HL-60 (cell line): ENCODE measurements at places on chromosomes 1 and 21.
A peak's percentile ranks its signal among the peaks of the same experiment; 100 is the strongest.

DNA sequence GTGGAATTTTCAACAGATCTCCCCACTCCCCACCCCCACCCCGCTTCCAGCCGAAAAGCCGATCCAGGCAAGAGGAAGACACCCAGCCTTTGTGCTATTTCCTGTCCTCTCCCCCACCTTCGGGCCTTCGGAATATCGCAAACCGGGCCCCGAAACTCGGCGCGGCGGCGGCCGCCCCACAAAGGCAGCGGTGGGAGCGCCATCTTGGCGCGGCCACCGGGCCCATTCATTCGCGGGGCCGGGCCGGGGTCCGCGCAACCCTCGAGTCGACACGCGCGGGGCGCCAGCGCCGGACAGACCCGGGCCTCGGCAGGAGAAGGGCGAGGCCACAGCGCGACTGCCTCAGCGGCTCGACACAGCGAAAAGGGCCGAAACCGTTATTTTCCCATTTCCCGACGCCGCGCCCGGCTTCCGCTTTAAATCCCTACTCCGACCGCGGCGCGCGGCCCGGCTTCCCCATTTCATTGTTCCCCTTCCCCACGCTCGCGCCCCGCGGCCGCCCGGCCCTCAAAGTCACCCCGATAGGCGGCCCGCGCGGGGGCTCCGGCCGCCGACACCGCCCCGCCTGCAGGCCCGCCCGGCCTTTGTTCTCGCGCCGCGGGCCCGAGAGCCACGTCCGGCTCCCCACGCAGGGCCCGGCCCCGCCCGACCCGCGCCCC lies 911 bp downstream of the GNB1 start:
- peak; percentile 85 for DNase-seq

DNA sequence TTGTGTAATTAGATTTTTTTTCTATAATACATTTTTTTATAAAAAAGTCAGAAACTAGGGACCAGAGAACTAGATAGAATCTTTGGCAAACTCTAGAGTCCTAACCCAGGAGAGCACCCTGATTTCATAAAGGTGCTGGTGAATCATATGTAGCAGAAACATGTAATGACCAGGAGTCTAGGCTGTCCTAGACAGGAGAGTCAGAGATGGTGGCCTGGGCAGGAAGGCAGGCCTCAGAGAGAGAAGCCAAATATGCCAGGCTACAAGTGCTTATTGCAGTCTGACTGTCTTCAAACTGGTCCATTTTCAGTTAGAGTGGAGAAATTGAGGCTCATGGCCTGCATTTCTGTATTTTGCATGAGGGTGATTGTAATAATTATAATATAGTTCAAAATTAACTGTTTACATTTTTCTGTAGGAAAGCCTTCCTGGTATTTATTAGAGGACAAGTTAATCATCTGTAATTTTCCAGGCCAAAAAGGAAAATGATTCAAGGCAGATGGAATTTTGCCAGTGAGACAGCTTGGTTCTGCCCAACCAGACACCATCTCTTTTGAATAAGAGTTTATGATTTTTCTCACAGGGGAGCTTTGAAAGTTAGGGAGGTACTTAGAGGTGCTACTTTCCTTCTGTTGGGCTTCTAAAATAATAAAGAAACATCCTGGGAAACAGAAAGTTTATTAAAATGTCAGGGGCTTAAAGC lies 129.8 kb downstream of the S1PR1 start:
- no peak for DNase-seq

DNA sequence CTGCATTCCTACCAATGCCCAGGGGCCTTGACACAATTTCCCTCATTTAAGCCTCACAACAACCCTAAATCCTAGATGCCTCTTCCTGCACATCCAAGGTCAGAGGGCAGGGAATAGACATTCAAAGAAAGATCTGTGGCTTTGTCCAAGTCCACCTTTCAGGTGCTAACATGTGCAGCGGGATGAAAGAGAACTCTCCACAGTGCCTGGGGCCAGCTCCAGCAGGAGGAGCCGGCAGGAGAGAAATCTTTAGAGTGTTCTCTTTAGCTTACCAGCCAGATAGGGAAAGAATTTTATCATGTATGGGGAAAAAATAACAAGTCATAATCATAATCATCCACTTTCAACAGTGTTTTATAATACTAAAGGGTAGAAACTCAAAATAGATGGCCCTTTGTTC lies 319.7 kb downstream of the MATN1 start:
- no peak for DNase-seq

GRCh38 chr1:99352821-99353220 lies 88.5 kb downstream of the PLPPR4 start:
- DNase-seq: no peak

GRCh38 chr1:243508303-243508713 lies 252.5 kb downstream of the SDCCAG8 start:
- no peak for DNase-seq

- no peak for DNase-seq
Observed at GRCh38 chr1:231699784-231700183, 73.2 kb downstream of the DISC1 start.

DNA sequence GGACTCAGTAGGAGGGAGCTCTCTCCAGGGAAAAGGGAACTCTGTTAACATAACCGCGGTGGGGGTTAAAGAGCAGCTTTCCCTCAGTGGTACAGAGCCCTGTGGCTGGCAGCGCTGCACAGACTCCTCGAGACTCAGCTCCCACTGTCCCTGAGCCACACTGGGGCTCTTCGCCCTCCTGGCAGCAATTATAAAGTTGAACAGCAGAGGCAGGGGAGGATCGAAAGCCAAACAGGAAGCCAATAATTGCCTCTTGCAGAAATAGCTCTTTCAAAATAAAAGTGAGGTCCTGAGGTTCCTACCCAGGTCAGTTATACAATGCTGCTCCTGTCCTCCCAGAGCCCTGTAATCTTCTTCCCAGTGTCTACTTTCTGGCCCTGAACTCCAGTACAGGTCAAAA lies 77.0 kb downstream of the FAM78B start:
- no peak for DNase-seq

- DNase-seq: no peak
Observed at GRCh38 chr1:222124602-222125001, 382.7 kb upstream of the DUSP10 start.

- no peak for DNase-seq
Observed at GRCh38 chr1:5571861-5572401, 420.3 kb downstream of the NPHP4 start.

- no peak for DNase-seq
Observed at GRCh38 chr1:83997631-83998030, 1.3 kb downstream of the TTLL7 start.
